Coronary artery (tissue), 2 donors: ENCODE measurements at places on chromosomes 2 and 18.

DNA sequence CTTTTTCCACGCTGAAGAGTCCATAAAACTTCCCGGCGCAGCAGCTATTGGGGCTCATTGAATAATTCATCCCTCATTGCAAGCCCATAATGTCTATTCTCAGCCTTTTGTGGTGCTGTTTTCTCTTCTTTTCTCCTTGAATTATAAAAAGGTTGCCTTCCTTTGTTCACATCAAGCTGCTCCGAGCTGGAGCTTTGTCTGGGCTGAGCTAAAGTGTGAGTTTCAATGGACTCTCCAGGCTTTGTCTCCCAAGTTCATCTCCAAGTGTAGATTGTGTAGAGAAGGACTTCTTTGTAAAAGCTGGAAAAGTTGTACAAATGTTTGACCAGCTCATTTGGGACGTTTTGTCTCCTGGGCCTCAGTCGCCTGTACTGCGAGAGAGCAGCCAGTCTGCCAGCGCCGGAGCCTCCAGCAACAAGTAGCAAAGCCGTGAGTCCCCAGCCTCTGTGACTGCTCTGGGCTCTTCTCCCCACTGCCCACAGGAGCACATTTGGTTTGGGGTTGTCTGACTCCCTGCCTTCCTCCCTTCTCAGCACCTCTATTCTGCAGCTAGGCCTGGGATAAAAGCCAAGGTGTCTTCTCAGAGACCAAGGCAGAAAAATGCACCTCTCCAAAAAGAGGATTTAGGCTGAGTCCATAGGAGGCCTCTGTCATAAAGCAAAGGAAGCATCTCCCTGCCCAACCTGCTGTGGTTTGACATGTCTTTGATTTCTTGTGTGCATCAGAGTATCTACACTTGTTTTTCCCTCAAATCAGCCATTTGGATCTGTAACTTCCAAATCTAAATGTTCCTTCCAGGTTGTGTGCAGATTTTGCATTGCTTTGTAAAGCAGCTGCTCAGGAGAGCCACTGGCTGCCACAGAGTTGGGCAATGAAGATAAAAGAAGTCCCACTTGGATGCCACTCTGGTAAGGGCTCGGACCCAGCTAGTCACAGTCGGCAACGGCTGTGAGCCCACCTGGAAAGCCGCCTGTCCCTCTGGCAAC lies 6.4 kb downstream of the PAX3 start:
- DNase-seq = no peak

- DNase-seq = no peak
Observed at GRCh38 chr18:58687871-58688308, 16.6 kb downstream of the MALT1 start.

GRCh38 chr18:22822024-22822423 lies 111.1 kb upstream of the RBBP8 start:
- DNase-seq = no peak

DNA sequence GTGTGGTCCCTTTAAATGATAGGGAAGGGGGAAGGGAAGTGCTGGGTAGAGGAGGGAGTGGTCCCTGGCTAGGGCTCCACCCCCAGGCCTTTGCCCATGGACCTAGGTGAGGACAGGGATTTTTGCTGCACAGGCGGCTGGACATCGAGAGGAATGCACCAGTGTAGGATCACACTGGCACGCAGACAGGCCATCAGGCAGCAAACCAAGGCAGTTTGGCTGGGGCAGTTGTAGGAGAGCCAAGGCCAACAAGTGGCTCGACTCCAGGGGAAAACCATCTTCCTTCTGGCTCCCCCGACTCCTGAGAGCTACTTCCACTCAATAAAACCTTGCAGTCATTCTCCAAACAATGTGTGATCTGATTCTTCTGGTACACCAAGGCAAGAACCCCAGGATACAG lies 402.0 kb upstream of the LRRTM1 start:
- no peak for DNase-seq

- DNase-seq = no peak
Observed at GRCh38 chr2:39567507-39567906, 98.2 kb upstream of the TMEM178A start.

- DNase-seq = no peak
Observed at GRCh38 chr18:79400091-79400590, 4.4 kb downstream of the NFATC1 start.
